Stimulated activated CD4-positive, alpha-beta T cell treated with anti-CD3 and anti-CD28 coated beads, TNF-alpha, amount 100 ng/mL, for 24 hours (primary cell): ENCODE measurements at places on chromosomes 2 and 18.

- DNase-seq: no peak
Observed at GRCh38 chr2:63950414-63950813, 68.8 kb downstream of the VPS54 start.

DNA sequence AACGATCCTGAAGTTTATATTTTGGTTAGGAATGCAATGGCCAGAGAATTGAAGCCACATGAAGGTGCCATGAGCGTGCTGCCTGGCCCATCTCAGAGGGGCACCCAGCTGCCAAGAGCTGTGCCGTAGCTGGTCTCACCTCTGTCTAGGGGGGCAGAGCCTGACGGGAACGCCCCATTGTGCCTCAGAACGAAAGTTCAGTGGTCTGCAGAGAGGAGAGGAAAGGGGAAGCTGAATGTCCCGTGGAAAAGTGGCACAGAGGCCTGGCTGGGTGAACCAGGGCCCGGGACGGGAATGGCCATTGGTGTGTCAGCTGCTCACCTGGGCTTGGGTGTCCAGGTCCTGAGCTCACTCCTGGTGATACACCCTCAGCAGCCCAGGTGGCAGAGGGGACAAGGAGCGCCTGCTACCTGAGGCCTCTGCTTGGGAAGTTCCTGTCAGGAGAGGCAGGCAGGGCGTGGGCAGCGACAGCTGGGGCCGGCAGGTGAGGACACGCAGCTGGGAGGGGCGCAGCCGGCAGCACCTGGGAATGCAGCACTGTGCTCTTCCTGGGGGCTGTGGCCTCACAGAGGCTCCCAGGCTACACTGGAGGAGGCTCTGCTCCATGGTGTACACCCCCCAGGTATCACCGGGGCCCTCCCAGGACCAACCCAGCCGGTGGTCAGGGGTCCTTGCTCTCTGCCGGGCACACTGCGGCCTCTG is 67.3 kb downstream of the PARD6G start:
- no peak for DNase-seq

DNA sequence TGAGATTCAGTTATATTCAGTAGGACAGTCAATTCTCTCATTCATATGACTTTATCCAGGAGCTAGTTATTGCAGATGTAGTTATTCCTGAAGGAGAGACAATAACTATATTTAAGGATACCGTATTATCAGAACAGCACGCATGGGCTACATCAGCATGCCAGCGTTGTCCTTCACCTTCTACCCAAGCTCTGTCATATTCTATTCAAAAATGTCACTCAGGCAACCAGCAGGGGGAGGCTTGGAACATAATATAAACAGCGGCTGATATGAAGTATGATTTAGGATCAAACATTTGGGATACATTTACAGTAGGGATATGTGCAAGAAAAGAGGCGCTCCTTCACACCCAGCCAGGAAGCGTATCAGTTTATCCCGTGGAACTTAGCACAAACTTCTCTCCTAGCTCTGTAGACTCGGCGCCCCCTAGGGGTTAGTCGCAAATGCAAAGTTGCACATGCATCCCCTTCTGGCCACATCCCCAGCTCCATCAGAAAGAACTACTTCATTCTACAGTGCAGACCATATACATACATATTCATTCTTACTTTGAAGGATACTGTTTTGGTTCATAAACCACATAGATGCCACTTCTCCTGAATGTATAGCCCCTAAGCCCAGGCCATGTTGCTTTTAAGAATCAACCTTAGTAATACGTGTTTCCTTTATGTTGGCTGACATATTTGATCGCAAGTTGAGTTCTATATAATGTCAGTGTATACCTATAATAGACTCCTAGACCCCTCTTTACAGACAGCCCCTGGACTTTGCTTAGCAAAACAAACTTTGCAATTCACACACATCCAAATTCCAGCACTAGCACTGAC is 759.4 kb downstream of the ADCYAP1 start:
- no peak for DNase-seq

DNA sequence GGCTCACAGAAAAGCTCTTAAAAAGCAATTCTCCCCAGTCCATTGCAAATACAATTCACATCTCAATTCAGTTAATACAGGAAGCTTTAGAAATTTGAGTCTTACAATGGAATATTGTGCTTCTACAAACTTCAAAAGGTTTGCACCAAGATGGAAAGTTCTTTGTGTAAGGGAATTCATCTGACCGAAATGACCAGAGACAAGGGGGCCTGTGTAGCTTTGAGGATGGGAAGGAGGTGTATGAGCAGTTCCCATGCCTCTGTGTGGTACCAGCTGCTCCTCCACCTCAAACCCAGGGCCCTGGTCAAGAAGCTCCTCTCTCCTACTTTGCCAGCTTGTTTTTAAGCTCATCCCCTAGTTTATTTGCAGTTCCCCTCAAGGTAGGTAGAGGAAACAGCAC is 312.8 kb upstream of the PKDCC start:
- DNase-seq: no peak

DNA sequence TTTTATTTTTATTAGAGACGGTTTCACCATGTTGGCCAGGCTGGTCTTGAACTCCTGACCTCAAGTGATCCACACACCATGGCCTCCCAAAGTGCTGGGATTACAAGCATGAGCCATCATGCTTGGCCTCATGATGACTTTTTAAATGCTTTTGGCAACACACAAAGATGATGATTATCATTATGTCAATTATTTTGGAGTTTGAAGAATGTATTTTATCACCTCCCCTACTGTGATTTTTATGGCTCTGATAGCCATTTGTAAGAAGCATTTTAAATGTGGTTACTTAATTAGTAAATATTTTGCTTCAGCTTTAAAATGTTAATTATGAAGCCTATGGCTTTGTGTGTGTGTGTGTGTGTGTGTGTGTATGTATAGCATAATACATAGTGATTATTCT is 45.1 kb upstream of the RAB27B start:
- no peak for DNase-seq

DNA sequence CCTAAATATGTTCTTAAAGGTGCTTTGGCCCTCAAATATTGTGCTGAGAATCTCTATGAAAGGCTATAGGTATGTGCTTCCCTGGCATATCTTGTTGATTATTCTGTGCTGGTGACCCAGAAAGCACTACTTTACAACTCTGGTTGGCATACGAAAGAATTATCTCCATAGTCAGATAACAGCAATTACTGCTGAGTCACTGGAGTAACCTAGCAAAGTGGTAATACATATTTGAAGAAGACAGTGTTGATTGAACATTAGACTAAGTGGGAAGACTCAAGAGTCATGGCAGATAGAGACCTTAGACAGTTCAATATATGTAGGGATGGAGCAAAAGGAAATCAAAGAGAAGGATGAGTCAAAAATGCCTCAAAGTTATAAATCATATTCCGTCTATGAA is 1978.5 kb upstream of the LRRTM1 start:
- DNase-seq: no peak

- no peak for DNase-seq
Observed at GRCh38 chr18:1840878-1841277, 730.4 kb downstream of the METTL4 start.

- DNase-seq: no peak
Observed at GRCh38 chr2:58006256-58006951, 40.2 kb upstream of the VRK2 start.

DNA sequence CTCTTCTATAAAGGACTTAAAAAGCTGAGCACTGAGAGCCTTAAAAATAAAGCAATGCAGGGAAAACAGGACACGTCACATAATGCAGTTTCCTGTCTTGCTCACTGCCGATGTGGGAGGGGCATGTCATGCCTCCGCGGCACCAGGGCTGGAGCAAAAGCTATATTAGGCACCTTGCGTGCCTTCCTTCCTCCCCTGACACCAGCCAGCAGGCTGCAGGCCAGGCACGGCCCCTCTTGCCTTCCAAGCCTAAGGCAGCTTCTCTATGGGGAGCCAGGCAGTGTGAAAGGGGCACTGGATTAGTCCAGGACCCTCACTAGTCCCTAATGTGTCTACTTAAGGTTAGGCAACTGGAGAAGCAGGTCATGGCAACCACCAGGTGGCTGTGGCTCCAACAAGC is 26.3 kb downstream of the MRPL35 start:
- DNase-seq: peak; percentile 12

- no peak for DNase-seq
Observed at GRCh38 chr2:158004126-158004764, 97.4 kb upstream of the UPP2 start.

- no peak for DNase-seq
Observed at GRCh38 chr2:239910851-239911640, 114.1 kb downstream of the NDUFA10 start.

GRCh38 chr2:186410802-186411201 is 75.3 kb upstream of the ZC3H15 start:
- DNase-seq: no peak

GRCh38 chr2:26187537-26188104 is 14.7 kb downstream of the GAREM2 start:
- no peak for DNase-seq

DNA sequence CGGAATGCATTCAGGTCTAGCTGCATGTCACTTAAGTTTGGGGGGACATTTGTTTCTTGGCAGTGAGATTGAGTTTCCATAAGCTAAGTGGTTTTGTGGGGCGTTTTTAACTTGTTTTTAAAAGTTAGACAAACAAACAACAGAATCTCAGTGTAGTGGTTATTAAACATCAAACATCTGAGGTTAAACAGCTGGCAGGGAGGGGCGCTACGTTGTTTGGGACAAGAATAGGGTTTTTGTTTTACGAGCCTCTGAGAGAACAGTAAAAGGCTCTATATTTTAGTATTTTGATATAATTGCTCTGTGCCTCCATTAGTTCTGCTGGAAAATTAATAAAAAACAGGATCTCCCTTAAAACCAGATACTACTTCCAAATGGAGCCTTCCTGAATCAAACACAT is 41.6 kb upstream of the TMEM177 start:
- no peak for DNase-seq

- DNase-seq: no peak
Observed at GRCh38 chr2:236221798-236222197, 42.4 kb downstream of the ASB18 start.

DNA sequence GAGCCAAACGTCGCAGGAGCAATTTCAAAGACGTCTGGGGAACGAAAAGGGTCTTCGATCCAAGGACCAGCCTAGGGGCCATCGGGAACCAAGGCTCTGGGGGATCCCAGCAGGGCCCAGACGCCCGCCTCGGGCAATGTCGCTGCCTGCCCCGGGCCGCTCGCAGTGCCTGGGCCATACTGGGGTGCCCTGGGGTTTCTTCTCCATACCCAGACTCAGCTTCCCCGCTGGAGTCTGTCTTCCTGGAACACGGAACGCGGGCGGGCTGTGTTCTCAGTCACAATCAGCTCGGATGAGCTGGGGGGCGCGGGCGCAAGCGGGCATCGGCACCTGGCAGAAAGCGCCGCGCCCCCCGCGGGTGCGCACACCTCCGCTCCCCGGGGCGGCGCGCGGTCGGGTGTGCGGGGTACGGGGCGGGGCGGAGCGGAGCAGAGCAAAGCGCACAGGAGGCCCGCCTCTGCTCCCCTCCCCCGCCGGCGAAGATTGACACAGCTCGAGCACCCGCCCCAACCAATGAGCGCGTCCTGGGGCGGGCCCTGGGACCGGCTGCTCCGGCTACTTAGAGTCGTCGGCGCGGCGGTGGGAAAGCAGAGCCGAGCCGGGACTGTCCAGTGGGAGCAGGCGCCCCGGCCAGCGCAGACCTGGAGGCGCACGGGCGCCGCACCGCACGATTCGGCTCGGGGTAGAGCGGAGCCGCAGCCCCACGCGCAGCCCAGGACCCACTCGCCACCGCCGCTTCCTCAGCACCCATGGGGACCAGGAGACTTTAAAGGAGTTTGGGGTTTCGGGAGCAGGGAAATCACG is at the start of gene LRATD1:
Gene LRATD1, plus strand, starts transcription at position 585 of the 804 bp plus-strand sequence. CDS start 1,263 bp downstream, outside the sequence.
- DNase-seq: no peak

- DNase-seq: no peak
Observed at GRCh38 chr2:11678306-11678960, 8.4 kb upstream of the NTSR2 start.

DNA sequence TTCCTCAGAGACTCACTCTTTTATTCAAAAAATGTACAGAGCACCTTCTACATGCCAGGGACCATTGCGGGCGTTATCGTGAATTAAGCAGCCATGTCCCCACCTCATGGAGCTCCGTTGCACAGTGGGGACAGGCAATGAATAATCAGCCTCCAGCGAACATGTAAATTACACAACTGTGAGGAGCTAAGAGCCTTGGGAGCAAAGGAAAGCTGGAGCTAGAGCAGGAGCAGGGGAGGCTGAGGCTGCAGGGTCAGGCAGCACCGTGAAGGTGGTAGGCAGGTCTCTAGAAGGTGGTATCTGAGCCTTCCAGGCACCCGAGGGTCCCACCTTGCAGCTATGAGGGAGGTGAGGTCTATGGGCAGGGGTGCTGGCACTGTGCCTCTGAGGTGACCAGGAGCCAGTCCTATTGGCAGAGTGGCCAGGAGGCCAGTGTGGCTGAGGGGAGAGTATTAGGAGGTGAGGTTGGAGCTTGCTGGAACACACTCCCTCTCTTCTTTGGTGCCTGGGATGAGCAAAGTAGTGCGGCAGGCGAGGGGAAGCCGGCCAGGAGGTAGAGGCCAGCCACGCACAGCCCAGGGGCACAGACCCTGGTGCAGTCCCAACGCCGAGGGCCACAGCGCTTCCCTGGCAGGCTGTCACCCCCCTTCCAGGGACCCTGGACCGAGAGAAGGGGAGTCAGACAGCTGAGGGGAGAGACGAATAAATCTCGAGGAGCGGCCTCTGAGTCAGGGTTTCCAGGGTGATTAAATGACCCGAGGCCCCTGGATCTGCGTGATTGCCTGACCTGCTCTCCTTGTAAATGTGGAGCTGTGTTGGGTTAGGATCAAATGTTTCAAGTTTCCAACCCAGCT is 167.3 kb downstream of the SEPTIN10 start:
- no peak for DNase-seq

DNA sequence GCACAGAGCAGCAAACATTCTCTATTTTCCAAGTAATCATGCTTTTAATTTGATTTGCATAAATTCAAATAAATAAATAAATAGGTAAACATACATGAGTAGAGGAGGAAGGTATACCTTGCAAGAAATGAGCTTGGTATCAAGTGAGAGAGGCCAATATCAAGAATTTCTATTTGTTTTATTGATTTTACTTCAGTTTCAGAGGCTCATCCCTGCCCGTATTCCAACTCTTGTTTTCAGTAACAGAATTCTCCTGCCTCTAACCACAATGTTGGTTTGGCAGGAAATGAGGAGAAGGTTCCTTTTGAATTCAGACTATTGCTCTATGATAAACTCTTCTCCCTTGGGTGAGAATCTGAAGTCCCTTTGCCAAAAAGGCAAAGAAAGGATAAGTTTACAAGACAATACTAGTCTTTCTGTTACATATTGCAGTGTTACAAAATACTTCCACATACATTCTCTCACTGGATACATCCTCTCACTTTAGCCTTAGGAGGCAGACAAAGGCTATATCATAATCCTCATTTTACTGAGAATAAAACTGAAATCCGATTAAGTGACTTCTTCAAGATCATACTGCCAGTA is 68.3 kb upstream of the ZNF397 start:
- DNase-seq: no peak

DNA sequence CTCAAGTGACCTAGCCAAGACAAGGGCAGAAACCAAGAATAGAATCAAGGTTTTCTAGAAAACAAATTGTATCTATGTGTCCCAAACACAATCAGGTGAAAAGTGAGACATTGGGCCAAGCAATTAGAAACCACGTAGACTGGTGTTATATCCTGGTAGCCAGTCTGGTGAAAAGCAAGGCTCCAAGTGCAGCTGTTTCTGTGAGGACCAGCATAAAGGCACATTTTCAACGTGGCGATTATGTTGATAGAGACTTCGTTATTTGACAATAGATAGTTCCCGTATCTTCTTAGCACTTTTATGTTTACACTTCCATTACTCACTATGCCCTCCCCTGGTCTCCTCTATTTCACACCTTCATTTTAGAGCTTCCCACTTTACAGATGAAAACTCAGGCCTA is 103.2 kb upstream of the ZFP36L2 start:
- DNase-seq: no peak
